ENCODE measurements at places on chromosomes 2 and 18.

DNA sequence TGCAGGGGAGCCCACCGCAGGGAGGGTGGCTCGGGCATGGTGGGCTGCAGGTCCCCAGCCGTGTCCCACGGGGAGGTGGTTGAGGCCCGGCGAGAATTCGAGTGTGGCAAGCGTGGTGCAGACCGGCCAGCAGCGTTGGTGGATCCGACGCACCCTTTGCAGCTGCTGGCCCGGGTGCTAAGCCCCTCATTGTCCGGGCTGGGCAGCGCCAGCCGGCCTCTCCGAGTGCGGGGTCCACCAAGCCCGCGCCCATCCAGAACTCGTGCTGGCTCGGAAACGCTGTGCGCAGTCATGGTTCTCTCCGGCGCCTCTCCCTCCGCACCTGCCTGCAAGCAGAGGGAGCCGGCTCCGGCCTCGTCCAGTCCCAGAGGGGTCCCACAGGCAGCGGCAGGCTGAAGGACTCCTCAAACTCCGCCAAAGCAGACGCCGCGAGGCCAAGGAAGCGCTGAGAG is 177.0 kb upstream of the SLC35G4 start:
- DNase-seq = no peak

- no peak for DNase-seq
Observed at GRCh38 chr2:201568217-201568820, 75.0 kb downstream of the TMEM237 start.

DNA sequence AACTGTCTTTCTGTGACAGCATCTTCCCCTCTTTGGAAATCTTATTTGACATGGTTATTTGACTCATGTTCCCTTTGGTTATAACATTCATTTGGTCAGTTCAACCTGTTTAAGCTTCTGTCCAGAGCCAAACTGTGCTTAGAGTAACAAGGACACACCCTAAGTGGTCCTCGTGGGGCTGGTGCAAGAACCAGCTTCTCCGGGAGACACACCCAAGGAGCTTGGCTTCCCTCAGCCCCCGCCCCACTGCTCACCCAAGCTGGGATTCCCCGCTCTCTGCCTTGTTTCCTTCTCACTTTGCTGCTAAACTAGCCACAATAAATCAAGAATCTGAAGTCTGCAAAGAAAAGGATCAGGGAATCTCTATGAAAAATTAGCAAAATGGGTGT is 1.4 kb downstream of the SCYGR3 start:
- DNase-seq = no peak

GRCh38 chr2:50752237-50752636 is 279.7 kb downstream of the NRXN1 start:
- no peak for DNase-seq

DNA sequence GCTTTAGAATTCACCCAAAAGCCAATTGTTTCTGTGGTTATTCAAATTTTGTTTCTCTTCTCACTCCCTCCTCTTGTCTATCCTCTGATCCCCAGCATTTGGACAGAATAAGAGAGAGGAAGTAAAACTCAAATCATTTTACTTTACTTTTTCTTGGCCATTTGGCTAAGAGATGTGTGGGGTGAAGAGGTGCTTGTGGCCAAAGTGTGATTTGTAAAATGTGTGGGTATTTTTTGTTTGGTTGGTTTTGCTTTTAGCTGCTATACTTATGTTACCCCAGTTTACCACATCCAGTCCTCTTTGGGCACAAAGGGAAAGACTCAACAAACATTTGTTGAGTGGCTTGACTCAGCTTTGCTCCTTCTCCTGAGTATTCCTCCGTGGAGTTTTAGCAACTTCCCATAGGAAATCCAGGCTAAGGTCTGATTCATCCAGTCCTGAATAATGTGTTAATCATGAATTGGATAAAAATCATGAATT is 109.1 kb upstream of the CYP1B1 start:
- no peak for DNase-seq

- no peak for DNase-seq
Observed at GRCh38 chr2:206212673-206213513, 53.2 kb downstream of the EEF1B2 start.

GRCh38 chr18:66344227-66344626 is 259.7 kb downstream of the CDH19 start:
- DNase-seq = no peak

GRCh38 chr2:129705085-129705484 is 274.4 kb upstream of the RAB6C start:
- DNase-seq = no peak

DNA sequence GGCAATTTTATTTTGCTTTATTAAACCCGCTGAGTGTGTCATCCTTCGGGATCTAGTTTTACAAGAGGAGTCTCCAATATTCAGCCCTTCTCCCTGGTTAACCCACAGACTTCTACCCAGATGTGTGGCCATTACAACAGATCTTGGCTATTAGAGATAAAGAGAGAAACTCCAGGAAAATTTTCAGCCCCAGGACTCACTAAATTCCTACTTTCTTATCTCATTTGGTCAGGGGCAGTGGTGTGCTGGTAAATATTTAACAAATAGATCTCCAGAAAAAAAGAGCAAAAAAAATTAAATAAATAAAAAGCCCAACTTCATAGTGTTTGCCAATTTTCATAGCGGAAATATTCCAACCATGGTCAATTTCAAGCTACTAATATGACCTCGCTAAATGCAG is 168.4 kb downstream of the RND3 start:
- DNase-seq = no peak

- no peak for DNase-seq
Observed at GRCh38 chr2:70010576-70011111, 49.2 kb upstream of the ASPRV1 start.

DNA sequence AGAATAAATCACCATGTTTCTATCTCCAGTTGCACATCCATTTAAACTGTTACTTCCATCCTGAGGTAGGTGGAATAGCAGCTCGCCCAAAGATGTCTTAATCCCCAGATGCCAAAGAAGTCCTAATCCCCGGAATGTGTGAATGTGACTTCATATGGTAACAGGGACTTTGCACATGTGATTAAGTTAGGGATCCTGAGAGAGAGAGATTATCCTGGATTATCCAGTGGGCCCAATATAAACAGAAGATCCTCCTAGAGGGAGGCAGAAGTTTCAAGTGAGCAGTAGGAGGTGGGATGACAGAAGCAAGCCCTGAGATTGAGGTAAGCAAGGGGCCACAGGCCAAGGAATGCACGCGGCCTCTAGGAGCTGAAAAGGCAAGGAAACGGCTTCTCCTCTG is 19.8 kb downstream of the CREG2 start:
- DNase-seq = no peak

GRCh38 chr2:67896076-67896475 is 166.7 kb downstream of the C1D start:
- DNase-seq = no peak

DNA sequence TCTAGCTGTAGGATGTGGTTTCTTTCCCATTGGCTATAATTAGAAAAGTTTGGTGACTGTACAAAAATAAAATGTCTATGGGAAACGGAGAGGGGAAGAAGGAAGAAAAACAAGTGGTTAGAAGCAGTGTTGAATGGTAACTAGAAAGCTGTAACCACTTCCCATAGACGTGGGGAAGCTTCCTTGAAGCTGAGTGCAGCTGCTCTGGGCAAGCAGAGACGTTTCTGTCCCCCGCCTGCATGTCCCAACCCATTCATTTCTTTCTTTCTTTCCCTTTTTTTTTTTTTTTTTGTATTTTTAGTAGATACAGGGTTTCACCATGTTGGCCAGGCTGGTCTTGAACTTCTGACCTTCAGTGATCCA is 367.8 kb upstream of the HS6ST1 start:
- DNase-seq = no peak

GRCh38 chr2:118718921-118719320 is 128.5 kb downstream of the EN1 start:
- no peak for DNase-seq

- no peak for DNase-seq
Observed at GRCh38 chr18:76674596-76674995, 147.8 kb upstream of the ZNF236 start.

GRCh38 chr2:224174990-224175389 is 135.9 kb upstream of the SERPINE2 start:
- no peak for DNase-seq

DNA sequence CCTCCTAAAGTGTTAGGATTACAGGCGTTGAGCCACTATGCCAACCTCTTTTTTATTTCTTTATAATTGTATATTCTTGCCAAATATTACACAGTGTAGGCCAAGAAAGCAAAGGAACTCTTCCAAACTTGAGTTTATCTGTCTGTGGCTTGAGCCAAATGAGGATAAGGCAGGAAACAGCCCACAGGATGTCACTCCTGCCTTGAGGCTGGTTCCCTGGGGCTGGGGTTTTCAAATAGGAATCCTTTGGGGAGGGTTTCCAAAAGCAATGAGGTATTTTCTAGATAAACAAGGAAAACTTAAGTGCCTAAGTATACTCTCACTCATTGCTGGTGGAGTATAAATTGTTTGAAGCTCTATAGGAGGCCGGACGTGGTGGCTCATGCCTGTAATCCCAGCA is 56.4 kb downstream of the ADCY3 start:
- no peak for DNase-seq

- peak; percentile 48 for DNase-seq
Observed at GRCh38 chr2:40395169-40396073, 56.5 kb downstream of the SLC8A1 start.

DNA sequence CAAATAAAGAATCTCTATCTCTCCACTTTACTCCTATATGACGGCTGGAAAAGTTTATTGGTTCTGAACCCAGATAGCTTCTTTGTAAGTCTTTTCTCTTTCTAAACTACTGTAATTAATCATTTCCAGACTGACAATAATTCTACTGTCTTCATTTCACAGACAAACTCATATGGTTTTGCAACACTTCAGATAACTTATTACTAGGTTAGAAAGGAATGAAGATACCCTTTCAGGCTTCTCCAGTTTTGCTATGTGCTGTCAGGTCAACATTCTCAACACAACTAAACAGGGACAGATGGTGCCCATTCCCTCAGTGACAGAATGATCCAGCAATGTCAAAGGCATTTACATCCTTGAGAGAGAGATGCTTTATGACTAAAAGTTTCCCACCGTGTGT is 198.5 kb upstream of the ITGA4 start:
- no peak for DNase-seq

DNA sequence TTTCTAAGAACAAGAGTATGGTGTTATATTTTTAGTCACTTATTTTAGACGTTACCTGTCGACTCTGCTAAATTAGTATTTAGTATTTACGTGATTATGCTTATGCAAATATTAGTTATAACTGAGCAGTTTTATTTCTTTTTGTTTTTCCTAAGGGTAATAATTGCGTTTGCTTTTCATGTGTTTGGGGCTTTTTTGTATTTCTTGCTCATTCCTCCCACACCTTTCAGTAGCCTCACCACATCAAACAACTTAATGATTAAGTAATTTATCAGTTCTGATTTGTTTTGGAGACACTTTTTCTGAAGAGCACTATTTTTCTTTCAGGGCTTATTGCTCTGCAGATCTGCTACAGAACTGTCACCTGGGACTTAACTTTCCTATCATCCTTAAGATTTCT is 7.5 kb downstream of the SLC4A1AP start:
- no peak for DNase-seq

- DNase-seq = no peak
Observed at GRCh38 chr18:79630281-79631095, 49.1 kb upstream of the CTDP1 start.

DNA sequence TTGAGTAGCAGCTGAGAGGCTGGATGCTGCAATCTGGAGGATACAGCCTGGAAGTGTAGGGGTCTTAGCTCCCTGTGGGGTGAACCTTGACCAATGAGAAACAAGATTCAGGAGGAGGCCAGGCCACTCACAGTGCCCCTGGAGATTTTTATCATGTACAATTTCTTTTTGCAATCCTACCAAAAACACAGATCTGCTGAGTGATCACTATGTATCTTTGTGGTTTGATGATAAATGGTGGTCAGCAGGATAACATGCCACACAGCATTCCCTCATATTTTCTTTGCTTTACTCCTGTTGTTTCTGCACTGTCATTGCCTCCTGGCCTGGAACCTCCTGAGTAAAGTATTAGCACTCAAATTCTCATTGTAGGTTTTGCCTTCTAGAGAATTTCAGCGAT is 357.9 kb downstream of the THSD7B start:
- DNase-seq = peak; percentile 12

GRCh38 chr2:231250146-231250545 is 51.7 kb downstream of the ARMC9 start:
- no peak for DNase-seq

GRCh38 chr18:39313992-39314391 is 1748.4 kb upstream of the CELF4 start:
- no peak for DNase-seq

GRCh38 chr18:68803356-68803755 is 5.5 kb downstream of the CCDC102B start:
- DNase-seq = no peak

DNA sequence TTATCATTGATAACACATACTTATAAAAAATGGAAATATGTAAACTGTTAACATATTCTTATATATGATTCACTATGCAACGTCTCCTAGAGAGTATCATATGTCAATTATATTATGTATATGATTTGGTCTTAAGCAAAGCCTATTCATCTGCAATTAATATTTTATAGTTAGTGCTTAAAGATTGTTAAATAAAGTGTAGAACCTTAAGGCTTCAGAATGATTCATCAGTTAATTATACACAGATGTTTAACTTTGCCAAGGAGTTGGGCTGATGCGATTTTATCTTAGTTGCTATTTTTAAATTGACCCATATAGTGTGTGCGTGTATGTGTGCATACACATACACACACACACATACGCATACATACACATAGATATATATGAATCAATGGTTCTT is 323.1 kb downstream of the RBM43 start:
- DNase-seq = peak; percentile 14

DNA sequence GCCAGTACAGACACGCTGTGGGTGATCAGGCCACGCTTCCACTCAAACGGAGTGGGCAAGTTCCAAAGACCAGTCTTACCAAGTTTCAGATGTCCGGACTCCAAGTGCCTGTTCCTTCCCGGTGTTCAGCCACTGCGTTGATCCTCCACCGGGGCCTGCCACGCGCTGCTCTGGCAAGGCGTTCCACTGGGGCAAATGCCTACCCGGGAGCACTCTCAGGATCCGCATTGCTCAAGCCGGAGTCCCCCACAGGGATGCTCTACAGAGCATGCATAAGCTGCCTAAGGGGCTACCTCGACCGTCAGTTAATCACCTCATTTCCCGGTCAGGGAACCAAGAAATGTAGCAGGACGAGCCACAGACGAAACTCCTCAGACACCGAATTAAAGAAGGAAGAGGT is 37.0 kb upstream of the CLASP1 start:
- no peak for DNase-seq

DNA sequence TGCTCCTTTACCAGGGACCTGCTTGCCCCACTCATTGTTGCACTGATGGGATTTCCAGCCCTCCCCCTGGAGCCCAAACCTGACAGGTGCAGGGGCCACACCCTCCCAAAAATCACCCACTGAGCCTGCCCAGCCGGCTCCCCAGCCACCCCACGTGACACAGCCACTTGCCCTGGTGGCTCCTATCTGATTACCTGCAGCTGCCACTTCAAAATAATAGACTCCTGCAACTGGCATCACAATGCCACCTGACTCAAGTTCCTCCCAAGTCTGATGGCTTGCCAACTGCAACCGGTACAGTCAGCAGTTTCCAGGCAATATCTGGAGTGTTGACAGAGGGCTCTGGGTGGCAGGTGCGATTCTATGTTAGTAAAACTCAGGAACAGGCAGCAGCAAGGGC is 66.2 kb downstream of the CRACDL start:
- DNase-seq = no peak
